ENCODE measurements at places on chromosomes 12 and 14.

GRCh38 chr14:66085665-66086064 lies 400.5 kb upstream of the CCDC196 start:
- no peak for DNase-seq

DNA sequence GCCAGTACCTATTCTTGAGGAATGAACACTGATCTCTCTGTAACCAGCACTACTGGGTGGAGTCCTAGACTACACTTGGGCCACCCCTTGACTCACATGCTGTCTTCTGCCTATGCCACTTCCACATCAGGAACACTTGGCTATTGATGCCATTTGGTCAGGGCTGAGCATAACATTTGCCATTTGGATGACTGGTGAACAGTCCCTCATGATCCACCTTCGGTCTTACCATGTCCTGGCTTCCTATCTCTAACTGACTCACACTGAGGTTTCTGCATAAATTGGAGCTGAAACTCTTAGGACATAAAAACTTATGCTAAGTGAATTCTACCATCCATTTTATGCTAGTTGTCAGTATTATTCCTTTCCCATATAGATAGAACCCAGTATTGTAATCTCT lies 91.7 kb upstream of the PELI2 start:
- DNase-seq, result no peak

DNA sequence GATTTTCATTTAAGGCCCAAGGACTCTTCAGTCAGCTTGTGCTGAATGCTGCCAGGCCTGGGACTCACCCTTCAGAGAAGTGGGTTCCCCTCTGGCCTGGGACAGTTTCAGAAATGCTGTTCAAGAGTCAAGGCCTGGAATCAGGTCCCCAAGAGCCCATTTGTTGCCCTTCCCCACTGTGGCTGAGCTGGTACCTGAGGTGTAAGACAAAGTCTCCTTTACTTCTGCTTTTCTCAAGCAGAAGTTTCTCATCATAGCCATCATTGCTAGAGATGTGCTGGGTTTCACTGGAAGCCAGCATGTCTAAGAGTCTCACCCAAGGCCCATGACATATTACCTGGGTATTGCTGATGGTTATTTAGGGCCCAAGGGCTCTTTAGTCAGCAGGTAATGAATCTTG lies 8.9 kb downstream of the FANCM start:
- DNase-seq, result no peak

DNA sequence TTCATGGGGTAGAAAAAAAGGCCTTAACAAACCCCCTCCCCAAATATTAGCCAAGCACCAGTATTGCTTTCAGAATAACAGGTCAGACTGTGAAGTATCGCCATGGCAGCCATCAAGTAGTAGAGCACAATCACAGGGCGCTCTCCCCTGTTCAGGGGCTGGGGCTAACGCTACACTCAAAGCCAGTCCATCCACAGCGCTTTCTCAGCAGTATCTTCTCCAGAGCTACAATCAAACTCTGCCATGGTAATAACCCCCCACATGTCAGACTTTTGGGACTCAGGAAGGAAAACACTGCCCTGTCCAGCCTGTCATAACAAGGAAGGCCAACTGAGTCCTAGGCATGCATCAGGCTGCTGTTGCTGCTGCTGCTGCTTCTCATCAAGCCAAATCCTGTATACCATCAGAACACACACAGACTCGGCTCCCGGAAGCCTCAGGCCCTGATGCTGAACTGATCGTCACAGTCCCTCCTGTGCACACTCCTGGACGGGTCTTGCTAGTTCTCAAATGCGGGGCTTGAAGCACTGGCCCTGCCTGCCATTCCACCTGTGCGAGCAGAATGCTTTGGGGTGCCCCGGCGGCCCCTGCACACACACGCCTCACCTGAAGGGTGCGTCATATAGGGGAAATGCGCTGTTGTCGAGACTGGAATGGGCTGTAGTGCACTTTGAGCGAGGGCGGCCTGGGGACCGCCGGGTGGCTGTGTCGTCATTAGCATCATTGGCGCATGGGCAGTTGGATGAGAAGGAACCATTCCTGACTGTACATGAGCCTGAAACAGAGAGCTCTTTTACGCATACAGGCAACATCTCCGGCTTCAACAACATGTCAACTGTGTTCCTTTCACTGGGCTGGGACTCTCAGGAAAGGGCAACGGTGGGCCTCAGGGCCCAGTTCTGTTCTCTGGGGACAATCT lies 47.6 kb downstream of the SH2B3 start:
- DNase-seq, result no peak

DNA sequence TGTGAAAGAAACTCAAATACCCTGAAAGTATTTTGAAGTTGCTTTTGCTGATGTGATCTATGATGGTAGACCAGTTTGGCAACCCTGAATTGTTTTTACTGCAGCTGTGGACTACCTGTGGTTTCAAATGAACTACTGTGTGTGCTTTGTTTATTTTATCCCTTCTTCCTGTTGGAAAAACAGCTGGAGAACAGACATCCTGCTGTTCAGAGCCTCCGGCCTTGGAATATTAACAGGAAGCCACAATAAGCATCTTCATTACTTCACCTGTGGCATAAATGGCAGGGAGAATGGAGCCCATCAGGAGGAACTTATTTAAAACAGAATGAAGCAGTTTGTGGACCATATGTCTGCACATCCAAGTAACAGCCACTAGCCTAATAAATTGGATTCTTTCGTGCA lies 104.8 kb downstream of the DUSP6 start:
- no peak for DNase-seq

GRCh38 chr12:59149995-59150642 lies 229.8 kb upstream of the LRIG3 start:
- peak; percentile 55 for DNase-seq

DNA sequence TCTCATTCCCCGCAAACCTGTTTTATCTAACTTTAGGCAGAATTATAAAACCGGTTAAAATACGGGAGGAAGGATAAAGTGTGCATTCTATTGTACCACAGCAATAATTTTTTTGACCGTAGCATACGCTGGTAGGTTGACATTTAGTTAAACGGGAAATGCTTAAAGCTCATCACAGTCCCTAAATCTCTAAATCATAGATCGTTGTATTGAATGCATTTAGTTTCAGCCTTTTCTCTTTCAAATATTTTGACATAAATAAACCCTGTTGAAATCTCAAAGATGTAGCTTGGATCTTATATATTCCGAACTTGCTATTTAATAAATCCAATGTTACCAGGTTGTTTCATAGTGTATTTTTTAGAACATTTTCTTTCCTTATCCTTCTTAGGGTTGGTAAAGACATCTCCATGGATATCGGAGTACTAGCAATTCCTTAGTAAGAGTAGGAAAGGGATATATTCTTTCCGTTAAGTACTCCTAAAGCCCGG lies 798 bp downstream of the CLEC2B start:
- no peak for DNase-seq

DNA sequence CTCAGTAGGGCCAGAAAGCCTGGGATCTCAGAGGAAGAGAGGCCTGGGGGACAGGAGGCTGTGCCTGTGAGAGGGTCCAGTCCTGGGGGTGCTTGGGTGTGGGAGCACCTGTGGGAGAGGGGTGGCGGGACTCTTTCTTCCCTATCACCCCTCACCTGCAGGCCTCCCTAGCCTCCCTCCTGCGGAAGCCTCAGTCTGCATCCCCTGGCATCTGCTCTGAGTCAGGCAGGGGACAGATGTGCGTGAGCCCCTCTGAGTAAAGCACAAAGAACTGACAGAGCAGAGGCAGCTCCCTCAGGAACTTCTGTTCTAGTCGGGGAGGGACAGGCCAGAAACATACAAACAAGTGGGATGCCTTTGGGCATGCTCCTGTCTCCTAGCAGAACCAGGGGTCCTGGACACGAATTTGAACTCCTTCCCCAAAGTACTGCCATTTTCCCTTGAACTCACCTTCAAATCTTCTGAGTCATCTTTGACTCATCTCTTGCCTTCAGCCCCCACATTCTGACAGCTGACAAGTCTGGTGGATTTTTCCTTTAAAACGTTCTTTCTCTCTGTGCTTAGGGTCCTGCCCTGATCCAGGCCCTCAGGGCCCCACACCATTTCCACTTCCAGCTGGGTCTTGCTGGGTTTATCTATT lies 8.5 kb upstream of the HSP90AA1 start:
- DNase-seq, result no peak

DNA sequence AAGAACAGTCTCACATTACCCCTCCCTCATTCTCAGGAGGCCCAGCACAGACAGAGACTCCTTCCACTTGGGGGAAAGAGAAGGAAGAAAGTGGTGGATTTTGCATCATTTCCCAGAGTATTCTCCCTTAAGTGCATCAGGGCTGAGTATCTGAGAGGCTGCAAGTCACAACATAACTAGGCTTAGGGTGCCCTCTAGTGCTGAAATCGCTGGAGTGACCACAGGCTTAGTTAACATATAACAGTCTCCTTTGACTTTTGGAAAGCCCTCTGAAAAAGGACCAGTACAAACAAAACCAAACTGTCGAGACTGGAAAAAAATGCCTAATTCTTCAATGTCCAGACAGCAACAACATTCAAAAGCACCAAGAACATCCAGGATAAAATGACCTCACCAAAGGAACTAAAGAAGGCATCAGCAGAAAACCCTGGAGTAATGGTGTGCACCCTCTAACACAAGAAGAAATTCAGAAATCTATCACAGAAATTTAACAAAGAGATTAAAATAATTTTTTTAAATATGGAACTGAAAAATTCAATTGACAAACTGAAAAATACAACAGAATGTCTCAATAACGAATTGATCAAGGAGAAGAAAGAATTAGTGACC lies 412.3 kb downstream of the RPS29 start:
- DNase-seq, result peak; percentile 21
